ENCODE measurements at places on chromosomes 16 and 17.

DNA sequence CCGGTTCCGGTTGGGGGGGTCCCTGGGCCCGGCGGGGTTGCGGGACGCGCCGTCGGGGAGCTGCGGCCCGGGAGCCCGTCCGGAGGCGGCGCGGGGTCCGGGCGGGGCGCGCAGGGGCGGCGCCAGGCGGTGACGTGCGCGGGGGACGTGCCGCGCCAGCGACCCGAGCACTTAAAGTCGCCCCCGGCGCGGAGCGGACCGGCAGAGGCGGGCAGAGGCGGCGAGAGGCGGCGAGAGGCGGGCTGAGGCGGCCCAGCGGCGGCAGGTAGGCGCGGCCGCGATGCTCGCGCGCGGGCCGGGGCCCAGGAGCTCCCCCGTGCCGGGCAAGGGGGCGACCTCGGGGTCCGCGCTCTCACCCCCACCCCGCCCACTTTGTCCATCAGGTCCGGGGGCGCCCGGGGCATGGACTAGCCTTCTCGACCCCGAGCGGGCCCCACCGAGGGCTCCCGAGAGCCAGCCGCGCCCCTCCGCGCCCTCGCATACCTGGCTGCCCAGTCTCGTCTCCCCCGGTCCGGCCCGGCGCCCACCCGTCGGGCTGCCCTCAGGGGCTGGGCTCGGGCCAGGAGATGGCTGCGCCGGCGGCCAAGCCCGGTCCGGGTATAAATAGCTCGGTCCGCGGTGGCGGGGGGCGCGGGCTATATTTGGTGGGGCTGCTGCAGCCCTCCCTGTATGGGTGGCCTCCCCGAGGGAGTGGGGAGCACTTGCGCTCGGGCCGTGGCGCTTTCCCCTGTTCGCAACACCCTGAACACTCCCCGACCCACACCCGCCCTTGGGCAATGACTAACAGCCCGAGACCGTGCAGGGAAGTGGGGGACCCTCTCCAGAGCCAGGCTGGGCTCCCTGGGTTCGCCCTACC, at the start of gene SLC16A3:
Gene SLC16A3 (plus strand): TSS at position 201 of the 856 bp plus-strand sequence. CDS start 6,967 bp downstream, outside the sequence.
- DNase-seq, result no peak

DNA sequence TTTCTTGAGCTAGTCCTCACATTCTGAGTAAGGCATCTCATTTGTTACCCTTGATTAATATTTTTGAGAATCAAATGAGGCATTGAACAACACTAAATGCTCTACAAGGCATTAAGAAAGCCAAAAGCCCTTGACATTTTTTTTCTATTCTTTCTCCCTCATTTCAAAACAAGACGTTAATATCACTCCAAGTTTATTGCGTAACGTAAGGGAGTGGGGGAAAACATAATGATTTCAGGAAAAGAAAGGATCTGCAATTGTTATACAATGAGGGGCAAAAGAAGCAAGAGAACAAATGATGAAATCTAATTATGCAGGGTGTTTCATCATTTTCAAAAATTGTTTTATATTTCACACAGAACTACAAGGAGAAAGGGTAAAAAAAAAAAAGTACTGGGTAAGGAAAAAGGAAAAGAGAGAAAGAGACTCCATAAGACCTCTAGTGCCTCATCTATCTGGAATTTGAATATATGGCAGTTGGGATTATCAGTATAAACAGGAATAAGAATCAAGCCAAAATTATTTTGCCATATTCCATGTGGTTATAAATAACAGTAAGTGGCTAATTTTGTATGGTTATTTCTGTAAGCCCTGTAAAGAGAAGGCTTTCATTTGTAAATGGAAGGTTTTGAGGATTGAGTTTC, 163.0 kb downstream of the ABCA8 start:
- DNase-seq, result no peak

DNA sequence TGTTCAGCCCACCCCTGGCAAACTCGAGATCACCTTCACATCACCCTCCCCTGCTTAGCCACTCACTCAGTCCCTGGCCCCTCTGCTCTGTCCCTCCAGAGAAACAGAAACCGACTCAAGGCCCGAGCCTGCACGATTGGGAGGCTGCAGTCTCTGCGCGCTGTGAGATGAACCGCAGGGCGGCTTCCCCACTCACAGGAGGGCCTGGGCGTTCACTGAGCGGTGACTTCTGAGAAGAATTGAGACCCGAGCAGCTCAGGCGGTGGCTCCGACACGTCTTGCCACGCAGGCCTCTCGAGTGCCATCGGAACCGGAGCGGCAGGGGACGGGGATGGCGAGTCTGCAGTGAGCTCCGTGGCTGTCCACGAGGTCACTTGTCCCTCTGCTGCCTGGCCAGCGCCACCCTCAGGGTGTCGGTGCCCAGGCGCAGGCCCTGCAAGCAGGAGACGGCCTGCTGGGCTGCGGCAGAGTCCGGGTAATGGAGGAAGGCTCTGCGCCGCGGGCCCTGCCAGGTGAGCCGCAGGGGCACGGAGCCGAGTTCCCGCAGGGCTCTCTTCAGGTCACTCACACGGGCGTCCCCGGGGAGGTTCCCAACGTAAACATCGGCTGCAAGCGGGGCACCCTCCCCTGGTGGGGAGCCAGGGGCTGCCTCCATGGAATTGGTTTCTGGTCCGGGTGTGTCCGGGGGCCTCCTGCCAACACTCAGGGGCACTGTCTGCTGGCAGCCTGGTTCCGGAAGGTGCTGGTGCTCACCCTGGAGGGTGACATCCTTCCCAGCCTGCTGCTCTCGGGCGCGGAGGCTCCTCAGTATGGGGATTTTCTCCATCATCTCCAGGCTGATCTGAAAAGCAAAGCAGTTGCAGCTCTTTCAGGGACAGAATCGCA, 21.6 kb downstream of the FOXF1 start:
- DNase-seq, result no peak

- DNase-seq, result no peak
Observed at GRCh38 chr16:4703906-4704305, 10.5 kb downstream of the NUDT16L1 start.

- no peak for DNase-seq
Observed at GRCh38 chr17:32931686-32932085, 3.7 kb downstream of the TMEM98 start.

DNA sequence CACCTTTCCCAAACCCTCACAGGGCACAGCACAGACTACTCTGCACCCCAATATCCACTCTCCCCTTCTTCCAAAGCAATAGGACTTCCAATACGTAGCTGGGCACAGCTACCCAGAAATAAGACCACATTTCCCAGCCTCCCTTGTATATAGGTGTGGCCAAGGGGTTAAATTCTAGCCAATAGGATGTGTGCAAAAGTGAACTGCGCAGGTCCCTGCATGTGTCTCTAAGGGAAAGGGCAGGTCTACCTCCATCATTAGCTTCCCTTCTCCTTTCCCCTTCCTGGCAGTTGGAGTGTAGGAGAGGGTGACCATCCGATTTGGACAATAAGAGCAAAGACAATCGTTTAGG, 25.5 kb upstream of the SNN start:
- DNase-seq, result no peak

DNA sequence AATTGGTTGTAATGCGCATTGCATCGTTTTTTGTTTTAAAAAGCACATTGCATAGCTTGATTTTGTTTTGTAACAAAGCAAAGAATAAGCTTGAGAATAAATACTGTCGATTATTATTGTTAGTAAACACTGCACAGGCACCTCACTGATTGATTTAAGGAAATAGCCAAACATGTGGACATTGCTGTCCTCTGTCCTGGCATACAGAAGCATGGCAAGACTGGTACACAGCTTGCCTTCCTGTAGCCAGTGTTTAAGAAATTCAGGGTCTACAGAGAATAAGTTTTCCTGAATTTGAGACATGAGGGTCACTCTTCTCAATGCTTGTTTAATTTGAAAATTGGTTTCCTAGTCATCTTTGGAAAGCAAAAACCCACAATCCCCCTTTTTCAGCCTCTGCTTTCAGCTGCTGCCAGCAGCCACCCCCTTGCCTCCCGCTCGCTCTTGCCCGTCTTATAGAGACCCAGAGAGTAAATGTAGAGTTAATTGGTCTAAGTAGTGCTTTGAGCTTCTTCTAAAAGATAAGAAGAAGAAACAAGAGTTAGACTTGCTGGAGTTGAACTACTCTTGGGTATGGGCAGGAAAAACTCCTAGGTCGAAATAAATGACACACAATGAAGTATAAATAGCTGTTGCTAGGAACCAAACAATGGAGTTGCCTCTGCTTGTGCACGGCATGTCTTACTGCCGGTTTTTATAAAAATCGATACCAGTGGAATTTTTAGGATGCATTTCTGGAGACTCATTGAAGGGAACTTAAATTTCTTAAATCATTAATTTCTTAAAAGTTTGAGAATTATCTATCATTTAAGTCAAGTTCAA, 116.6 kb downstream of the MRTFB start:
- no peak for DNase-seq

DNA sequence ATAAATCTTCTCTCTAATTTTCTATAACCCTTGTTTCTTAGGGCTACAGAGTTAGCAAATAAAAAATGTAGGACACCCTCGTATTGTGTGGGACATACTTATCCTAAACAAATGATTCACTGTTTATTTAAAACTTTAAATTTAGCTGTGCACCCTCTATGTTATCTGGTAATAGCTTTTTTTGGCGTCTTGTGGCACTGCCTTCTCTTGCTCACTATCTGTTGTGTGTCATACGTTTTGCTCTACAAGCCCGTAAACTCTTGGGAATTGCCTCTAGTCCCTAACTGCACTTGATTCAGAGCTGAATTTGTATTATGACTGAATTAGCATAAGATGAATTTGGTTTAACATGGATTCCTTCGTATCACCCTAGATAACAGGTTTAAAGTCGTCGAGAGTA, 144.3 kb upstream of the MYOCD start:
- DNase-seq, result no peak

DNA sequence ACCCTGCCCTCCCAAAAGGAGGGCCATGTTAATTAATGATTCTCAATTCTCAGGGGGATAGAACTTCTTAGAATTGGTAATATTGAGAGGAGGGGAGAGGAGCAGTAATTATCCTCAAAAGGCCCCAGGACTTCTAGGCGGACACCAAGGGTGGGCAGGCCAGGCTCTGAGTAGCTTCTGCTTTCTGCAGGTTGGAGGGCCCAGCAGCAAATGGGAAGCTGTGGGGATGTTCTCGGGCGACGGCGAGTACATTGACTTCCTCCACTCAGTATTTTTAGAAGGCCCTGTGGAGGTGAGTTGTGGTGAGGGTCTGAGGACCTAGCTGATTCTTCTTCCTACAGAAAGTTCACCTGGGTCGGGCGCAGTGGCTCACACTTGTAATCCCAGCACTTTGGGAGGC, 57.5 kb downstream of the DNAH2 start:
- no peak for DNase-seq

- DNase-seq, result peak; percentile 66
Observed at GRCh38 chr17:6279659-6280058, 155.3 kb downstream of the AIPL1 start.

DNA sequence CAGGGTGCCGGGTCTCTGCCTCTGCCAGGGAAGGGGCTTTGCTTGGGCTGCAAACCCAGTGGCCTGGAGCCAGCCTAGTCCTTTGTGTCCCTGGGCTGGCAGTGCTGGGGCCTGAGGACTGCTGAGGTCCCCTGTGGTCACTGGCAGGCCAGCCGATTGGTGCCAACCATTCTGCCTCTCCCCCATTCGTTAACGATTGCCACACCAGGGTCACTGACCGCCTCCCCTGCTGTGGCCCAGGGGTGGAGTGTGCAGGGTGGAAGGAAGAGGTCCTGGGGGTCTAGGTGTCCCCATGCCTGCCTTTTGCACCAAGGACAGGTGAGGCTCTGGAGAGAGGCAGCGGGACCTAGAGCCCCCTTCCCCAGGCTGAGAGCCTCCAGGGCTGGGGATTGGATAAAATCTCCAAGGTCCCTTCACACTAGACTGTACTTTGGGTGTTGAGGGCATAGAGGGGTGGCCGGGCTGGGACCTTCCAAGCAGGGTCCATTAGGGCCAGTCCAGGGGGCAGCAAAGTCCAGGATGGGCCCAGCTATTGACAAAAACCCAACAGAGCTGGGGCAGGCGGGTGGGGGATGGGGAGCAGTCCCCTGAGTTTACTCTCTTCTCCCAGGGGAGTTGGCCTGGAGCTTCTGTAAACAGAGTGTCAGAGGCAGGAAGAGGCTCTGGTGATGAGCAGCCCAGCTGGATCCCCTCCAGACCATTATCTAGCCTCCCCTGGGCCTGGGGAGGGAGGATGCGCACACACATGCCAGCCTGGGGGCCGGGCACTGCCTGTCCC, 1.1 kb downstream of the VASN start:
- peak; percentile 77 for DNase-seq
